ENCODE measurements at places on chromosomes 11 and 22.
A peak's percentile ranks its signal among the peaks of the same experiment; 100 is the strongest.

DNA sequence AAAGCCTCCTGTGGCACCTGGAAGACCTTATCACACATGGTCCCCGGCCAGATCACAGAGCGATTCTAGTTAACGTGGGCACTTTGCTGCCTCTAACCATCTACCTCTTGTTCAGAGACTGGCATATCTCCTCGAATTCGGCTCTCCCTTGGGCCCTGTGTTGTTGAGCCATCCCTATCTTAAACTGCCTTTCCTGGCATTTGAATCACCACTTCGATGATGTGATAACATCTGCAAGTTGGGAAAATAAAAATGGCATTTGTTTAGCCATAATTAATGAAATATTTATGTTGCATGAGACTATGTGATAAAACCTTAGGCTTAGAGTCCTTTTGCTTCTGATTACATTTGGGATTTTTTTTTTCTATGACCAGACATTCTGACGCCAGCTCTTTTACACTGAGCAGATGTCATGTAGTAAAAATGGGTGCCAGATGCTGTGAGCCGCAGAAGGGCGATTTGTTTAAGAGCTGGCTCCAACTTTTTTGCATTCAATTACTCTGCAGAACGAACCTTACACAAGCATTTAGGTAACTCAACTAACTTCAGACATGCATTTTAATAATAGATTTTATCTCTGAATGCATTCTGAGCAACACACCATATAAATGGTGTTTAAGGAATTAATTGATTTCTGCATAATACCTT is 58.5 kb upstream of the PARVA start:
- DNase-seq = peak; percentile 99

- no peak for DNase-seq
These were observed 29.0 kb downstream of the DDX10 start for GRCh38 chr11:108693852-108694251.

GRCh38 chr22:25883482-25884033 is 141.6 kb downstream of the MYO18B start:
- DNase-seq = no peak

DNA sequence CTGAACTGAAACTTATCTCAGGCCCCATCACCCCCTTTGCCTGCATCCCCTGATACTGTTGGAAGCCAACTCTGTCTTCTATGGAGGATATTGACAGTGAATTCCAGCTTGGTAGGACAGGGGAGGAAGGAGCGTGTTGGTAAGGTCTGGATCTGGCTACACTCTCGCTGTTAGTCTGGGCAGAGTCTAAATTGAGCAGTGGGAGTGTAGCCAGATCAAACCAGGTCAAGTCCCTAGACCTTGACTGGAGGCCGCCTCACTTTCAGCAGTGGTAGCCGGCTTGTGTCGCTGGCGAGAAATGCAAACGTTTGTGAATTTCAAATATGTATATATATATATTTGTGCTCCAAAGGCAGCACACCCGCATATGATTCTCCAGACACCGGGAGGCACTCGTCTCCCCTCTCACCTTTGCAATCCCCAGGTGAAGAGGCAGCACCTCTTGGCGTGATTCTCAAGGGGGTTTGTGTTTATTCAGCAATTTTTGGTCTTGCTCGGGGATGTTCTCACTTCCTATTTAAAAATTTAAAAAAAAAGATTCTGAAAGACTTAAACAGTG is 26.7 kb downstream of the DHCR7 start:
- DNase-seq = no peak

- no peak for DNase-seq
These were observed 14.0 kb downstream of the PSMD13 start for GRCh38 chr11:250740-251299.

- peak; percentile 88 for DNase-seq
These were observed 132.2 kb downstream of the NAV2 start for GRCh38 chr11:19844806-19845205.

DNA sequence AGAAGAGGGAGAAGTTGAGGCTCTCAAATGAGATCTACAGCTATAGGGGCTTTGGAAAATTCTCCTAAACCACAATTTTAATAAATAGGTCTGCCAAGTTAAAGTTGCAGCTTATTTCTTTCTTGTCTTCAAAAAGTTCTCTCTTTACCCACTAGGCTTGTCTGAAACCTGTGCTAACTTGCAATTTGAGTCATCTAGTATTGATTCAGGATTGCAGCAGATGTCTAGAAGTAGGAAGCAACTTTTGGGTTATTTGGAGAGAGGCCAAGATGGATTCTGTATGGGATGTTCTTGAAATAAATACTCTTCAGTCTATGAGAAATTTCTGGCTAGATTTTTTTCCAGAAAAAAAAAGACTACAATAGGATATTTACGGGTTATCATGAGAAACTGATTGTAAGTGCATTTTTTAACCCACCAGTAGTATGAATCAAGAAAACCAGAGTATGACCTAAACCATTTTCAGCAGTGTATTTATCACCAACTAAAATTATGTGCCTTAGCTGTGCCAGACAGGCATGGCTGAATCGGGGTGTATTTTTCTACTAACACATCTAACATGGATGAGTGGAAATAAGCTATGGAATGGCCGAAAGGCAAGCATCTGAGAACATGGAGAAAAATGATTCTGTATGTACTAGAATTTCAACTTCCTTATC is 4.9 kb upstream of the RAB38 start:
- DNase-seq = no peak

- DNase-seq = no peak
These were observed 62.7 kb downstream of the HIRA start for GRCh38 chr22:19368876-19369275.

GRCh38 chr11:31096191-31096805 is 273.2 kb downstream of the DCDC1 start:
- no peak for DNase-seq

- DNase-seq = no peak
These were observed 38.2 kb upstream of the OR5AK2 start for GRCh38 chr11:56950510-56950909.

DNA sequence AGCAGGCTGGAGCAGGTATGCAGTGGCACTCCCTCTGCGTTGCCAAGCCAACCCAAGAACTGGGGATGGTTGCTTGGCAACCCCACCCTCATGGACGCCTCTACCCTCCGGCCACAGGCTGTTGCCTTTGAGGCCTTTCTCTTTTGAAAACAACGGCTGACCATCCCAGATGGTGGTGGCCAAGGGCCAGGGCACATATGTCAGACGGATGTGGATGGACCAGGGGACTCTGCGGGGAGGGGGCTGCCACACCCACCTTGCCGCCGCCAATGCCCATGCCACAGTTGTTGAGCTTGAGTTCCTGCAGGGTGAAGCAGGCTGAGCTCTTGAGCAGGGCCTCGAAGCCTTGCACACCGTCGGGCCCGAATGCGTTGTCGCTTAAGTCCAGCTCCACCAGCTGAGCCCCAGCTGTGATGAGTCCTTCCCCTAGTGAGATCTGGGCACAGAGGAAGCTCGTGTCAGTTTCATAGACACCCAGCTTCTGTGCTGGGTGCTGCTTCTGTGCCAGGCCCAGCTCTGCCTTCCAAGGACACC is 21.5 kb downstream of the RANGAP1 start:
- no peak for DNase-seq

DNA sequence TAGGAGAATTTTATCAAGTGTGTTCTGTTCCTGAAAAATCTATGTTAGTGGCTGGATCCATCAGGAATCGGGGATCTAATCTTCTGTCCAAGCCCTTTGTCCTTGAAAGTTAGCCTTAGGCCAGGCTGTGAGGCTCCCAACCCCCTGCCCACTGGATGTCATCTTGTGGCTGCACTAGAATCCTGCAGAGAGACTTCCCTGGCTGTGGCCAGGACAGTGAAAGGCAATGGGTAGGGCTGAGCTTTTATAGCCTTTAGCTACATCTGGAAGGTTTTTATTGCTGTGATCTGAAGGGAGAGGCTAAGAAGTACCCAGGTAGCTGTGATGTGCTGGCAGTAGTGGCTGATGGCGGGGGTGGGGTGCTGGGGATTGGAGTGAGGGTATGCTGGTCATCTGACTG is 2.1 kb downstream of the OAF start:
- no peak for DNase-seq

- no peak for DNase-seq
These were observed 10.4 kb upstream of the CDC42BPG start for GRCh38 chr11:64854534-64855502.

GRCh38 chr22:30830907-30831306 is 136.2 kb downstream of the OSBP2 start:
- DNase-seq = no peak

GRCh38 chr11:76355172-76355571 is 25.8 kb downstream of the THAP12 start:
- DNase-seq = no peak

DNA sequence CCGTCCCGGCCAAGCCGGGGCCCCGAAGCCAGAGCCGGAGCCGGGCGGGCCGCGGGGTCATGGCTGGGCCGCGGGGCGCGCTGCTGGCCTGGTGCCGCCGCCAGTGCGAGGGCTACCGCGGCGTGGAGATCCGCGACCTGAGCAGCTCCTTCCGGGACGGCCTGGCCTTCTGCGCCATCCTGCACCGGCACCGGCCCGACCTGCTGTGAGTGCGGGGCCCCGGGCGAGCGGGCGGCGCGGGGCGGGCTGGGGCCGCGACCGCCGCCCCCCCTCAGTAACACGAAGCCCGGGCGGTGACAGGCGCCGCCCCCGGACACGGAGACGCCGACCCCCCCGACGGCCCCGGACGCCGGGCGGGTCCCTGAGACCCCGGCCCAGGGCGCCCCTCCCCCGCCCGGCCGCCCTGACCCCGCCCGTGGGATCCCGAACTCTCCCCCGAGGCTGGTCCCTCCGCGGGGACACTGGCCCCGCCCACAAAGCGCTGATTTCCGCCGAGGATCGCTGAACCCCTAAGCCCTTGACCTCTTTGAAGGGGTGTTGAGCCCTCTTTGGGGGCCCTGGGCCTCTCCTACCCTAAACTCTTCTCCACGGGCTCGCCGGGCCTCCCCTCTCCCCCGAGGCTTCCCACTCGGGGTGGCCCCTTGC is 389 bp downstream of the MICALL1 start:
- no peak for DNase-seq

GRCh38 chr11:23875176-23875850 is 621.5 kb upstream of the LUZP2 start:
- DNase-seq = no peak

DNA sequence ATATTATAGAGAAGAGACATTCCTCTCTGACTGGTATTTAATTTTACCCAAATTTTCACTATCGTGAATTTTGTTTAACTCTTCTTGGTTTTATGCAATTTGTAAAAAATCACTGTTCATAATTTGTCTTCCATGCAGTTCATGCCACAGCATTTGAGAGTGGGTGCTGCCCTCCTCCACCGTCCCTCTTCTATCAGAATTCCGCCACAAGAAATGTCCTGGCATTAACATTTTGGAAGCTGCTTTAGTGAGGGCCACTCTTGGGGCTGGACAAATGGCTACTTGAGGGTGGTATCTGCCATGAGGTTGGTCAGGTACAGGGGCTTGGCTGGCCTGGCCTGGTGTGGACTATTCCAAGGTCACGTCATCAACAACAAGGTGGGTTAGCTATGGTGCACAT is 68.3 kb upstream of the CLDN5 start:
- no peak for DNase-seq

DNA sequence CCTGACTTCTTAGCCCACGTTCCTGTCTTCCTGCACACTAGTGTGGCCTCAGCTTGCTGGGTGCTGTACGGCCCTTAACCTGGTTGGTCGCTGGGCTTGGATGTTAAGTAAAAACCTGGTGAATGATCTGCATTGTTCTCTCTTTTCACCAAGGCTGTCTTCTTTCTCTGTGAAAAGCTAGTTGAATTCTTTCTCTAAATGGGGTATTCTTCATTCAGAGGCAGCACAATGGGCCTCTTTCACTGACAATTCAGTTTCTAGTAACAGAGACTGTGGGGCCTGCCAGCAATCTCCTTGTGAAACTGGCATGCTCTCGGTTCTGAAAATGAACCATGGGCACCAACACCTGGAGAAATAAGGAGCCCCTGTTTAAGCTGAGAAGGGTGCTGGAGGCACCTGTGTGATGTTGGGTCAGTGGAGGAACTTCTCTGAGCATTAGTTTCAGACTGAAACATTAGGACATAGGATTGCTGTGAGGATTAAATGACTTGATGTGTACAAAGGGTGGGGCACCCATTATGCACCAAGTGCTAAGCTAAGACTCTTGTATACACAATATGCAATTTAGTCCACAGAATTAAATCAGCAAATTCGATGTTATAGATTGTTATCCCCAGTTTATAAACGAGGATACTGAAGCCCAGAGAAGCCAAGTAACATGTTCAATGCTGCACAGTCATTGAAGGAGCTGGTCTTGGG is 33.1 kb upstream of the ELF5 start:
- no peak for DNase-seq

DNA sequence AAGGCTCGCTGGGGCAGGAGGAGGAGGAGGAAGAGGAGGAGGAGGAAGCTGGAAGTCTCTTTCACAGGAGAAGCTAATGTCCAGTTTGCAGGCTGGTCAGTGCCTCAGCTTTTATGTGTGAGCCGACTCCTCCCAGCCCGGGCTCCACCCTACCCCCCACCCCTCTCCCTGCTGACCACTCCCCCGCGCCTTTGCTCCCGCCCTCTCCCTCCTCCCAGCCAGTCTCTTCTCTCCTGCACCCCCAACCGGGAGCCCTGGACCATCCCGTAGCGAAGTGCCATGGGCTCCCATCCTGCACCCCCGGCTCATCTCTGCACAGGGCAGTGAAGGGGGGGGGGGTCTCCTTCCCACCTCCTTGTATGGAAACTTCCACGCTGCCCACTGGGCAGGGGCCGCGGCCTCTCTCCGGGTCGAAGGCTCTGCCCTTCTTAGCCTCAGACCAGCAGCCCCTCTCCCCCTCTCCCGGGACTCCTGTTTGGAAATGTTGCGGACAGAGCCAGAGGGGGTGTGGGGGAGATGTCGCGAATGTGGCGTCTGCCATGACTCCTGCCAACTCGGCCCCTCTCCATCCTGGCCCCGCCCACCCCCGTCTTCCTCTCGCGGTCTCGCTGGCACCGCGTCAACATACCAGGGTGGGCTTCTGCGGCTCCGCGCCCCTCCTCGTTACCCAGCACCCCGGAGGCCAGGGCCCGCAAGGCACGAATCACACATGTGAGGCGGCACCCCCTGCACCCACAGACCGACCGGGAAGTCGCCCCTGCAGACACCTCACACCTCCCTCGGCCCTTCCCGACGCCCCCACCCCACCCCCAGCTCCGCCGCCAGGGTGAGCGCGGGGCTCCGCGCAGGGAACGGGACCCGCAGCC is 1.8 kb downstream of the IGF2 start:
- no peak for DNase-seq

GRCh38 chr11:45348729-45349128 is 62.6 kb upstream of the SYT13 start:
- no peak for DNase-seq

DNA sequence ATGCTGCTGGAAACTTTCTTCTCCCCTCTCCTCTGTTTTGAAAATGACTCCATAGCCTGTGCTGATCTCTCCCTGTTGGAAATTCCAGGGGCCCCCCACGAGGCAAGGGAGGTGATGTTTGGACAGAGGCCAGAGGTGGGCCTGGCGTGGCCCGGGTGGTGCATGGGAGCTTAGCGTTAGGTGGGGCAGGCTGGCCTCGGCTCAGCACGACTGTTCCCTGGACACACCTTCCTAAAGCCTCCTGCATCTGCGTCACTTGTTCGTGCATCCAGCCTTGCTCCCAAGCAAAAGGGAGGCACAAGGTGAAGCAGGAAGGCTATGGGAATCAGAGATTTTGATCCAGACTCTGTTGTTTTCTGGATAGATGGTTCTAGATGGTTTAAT is 135.2 kb downstream of the CEP164 start:
- no peak for DNase-seq
